ENCODE measurements at places on chromosomes 12 and 14. TPM values are rescaled to one million over a fixed set of nuclear protein-coding genes. Genes with fewer than 3 reads are reported as not detected.

Gene ACSM4
- polyA plus RNA-seq, result not detected

Gene ZCCHC8
- polyA plus RNA-seq, result 41.5 TPM

Gene KCNA1
- polyA plus RNA-seq, result 11.6 TPM

Gene PLXNC1
- 76.3 TPM for polyA plus RNA-seq

Gene ADAMTS20
- 0.72 TPM for polyA plus RNA-seq

Gene KRT86
- not detected for polyA plus RNA-seq

Gene RNF41
- 108 TPM for polyA plus RNA-seq

Gene ZDHHC22
- polyA plus RNA-seq, result 5.1 TPM

Gene PAX9
- not detected for polyA plus RNA-seq

Gene PIANP
- 2.1 TPM for polyA plus RNA-seq

Gene TMEM30B
- 0.28 TPM for polyA plus RNA-seq

Gene CYP27B1
- 1.4 TPM for polyA plus RNA-seq

Gene ACOT4
- polyA plus RNA-seq, result 1.1 TPM

Gene CABP1
- polyA plus RNA-seq, result 0.71 TPM

Gene STAC3
- polyA plus RNA-seq, result 2.9 TPM

Gene SERPINA4
- not detected for polyA plus RNA-seq

Gene CISTR
- polyA plus RNA-seq, result not detected

Gene PPFIA2
- polyA plus RNA-seq, result 65.3 TPM

Gene KRT8
- polyA plus RNA-seq, result 0.46 TPM

Gene GDF3
- not detected for polyA plus RNA-seq

Gene SLC2A3
- 31.6 TPM for polyA plus RNA-seq

Gene PRMT5
- 114 TPM for polyA plus RNA-seq

Gene MYF5
- polyA plus RNA-seq, result not detected

Measured in neural cell (in vitro differentiated cells).